ENCODE measurements at places on chromosomes 1 and 21. TPM values are rescaled to one million over a fixed set of nuclear protein-coding genes. Genes with fewer than 3 reads are reported as not detected.
A peak's percentile ranks its signal among the peaks of the same experiment; 100 is the strongest.

Gene HUNK
- total RNA-seq = 7.3 TPM

- no peak for DNase-seq
These were observed 134.9 kb downstream of the VAV3 start for GRCh38 chr1:107830075-107830474.

GRCh38 chr1:75616436-75617433, 5.8 kb upstream of the SLC44A5 start:
- DNase-seq = no peak

DNA sequence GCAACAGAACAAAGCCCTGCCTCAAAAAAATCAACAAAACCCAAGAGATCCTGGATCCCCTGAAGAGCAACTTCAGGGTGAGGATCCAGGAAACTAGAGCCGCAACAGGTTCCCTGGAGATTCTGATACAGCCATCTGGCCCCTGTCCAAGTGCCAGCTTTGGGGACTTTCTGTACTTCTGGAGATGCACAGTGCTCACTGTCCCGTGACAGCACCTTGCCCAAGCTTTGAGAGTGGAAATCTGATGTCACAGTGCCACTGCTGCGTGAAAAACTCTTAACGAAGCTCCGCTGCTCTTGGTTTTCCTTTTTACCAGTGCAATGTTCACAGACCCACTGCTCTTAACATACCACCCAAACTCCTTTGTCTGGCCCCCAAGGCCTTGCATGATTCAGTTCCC, 26.3 kb downstream of the STK40 start:
- DNase-seq = no peak

- no peak for DNase-seq
These were observed 25.9 kb downstream of the PCNX2 start for GRCh38 chr1:233269656-233270055.

DNA sequence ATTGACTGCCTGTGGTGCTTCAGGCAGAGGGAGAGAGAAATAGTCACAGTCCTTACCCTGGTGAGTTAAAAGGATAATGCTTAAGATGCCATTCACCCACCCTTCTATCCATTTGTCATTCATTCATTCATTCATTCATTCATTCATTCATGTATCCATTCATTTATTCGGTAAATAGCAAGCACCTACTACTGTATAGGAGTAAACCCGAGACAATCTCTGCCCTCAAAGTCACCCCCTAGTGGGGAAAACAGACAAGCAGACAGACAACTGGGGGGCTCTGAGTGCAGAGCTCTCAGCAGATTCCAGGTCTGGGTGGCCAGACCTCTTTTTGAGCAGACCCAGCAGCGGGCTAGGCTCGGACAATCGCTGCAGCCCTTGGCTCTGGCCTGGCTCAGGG, 14.1 kb upstream of the ACTL8 start:
- DNase-seq = no peak

Gene LHX8
- 1.6 TPM for total RNA-seq

- no peak for DNase-seq
These were observed 205.6 kb upstream of the GJB5 start for GRCh38 chr1:34549199-34549598.

DNA sequence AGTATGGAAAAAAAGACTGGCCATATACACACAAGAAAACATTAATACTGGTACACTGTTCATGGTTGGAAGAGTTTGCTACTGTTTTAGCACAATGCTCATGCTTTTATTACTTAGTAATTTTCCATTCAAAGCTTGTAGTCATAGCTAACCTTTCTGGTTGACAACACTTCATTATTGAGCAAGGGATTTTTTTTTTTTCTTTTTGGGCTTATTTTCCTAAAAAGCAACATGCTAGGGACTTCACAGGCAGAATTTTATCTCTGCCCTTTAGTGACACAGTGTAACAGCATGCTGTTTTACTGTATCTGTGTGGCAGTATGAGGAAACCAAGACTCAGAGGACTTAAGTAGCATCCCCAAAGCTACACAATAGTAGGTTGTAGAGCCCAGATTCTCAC, 58.5 kb downstream of the FGGY start:
- no peak for DNase-seq

DNA sequence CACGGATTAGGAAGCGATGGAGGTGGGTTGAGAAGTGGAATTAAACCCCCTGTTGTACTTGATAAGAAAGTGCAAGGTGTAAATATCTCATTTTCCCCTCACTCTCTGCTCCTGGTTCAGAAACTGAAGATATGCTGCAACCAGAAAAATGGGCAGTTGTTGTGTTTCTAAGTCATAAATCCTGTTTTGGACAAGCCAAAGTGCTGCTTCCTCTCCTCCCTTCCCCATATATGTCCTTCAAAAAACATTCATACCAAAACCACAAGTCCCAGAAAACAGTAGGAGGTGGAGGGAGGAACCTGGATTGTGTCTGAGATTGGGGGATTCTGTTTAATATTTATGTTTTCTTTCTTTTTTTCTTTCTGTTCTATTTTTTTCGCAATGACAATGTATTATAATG, 13.6 kb upstream of the ZNF362 start:
- DNase-seq = no peak

DNA sequence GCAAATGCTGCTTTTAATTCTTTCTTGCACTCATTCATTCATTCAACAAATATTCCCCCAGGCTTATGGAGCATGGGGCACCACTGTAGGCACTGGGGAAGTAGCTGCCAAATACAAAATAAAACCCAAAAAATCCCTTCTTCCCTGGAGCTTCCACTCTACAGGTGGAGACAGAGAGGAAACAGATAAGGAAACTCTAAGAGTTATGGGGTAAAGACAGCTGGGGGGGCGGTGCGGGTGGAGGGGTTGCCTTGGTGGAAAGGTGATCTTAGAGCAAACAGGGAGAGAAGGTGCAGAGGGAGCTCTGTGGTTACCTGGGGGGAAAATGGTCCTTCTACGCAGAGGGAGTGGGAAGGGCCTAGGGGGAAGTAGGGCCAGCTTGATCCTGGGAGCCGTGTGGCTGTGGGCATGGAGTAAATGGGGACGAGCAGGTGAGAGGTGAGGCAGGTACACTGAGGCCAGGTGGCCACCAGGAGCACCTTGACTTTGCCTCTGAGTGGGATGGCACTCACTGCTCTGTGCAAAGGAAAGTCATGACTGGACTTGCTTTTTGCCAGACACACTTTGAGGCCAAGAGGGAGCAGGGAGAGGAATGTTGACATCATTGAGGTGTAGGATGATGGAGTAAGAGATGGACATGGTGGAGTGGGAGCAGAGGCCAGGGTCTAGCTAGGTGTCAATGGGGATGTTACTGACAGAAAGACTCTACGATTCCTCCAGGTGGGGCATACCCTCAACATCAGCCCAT, 152.0 kb downstream of the ETS2 start:
- no peak for DNase-seq

Gene NHLH2
- total RNA-seq = not detected

DNA sequence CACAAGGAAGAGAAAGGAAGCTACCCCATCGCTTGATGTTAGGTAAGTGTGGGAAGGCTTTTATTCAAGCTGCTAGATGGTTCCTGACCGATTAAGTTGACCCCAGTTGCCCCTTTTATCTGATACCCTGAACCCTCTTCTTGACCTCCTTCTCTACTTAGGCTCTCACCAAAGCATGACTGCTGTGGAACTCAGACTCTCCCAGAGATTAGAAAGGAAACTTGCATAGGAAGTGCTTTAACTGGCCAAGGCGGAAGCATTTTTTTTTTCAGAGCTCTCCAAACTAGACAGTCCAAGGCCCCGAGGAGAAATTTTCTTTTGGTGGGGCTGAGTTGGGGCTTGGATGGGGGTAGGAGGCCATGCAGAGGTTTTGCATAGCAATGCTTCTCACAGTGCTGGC, 101.3 kb upstream of the USP24 start:
- no peak for DNase-seq

GRCh38 chr21:38241029-38241740, 15.6 kb upstream of the KCNJ15 start:
- no peak for DNase-seq

Gene TSPAN1
- total RNA-seq = 7.9 TPM

DNA sequence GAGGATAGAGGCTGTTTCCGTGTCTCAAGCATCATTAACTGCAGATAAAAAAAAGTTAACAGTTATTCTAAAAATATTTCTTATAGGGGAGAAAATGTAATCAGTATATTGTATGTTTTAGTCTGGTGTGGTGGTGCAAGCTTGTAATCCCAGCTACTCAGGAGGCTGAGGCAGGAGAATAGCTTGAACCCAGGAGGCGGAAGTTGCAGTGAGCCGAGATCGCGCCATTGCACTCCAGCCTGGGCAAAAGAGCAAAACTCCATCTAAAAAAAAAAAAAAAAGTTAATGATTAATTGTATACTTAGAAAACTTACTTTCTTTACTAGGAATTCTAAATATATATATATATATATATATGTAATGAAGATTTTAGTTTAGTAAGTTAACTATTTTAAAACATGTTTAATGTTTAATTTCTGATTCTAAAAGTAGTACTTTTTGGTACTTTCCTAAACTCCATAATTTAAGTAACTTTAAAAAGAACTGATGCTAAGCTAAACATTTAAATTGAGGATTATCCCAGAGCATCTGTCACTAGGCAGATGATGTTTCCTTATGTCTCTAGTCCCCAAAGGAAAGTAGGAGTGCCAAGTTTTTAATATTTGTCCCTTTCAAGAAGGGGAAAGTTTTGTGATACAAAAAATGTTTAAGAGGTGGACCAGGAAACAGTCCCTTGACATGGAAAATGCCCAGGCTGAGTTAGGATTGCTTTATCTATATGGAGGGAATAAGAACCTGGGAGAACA, 66.3 kb downstream of the DYRK1A start:
- DNase-seq = no peak

- DNase-seq = no peak
These were observed 1.7 kb downstream of the S100A2 start for GRCh38 chr1:153563991-153564390.

- DNase-seq = no peak
These were observed 69.6 kb downstream of the SIM2 start for GRCh38 chr21:36768496-36768895.

DNA sequence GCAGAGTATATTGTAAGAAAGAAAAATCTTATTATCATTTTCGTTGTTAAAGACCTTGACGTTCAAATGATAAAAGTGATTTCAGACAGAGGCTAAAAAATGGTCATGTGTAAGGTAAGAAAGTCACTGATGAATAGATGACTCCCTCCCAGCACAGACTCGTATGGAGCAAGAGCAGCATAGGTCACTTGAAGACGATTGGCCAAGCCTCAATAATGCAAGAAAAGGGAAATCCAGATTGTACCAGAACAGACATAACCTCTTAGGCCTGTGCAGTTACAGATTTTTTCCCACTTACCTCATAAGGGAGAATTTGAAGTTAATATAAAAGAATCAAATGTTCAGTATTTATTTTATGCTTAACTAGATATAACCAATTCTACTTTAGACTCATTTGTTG, 16.3 kb upstream of the OLFML2B start:
- DNase-seq = no peak

- DNase-seq = no peak
These were observed 187.8 kb upstream of the PLD5 start for GRCh38 chr1:242712248-242712647.

DNA sequence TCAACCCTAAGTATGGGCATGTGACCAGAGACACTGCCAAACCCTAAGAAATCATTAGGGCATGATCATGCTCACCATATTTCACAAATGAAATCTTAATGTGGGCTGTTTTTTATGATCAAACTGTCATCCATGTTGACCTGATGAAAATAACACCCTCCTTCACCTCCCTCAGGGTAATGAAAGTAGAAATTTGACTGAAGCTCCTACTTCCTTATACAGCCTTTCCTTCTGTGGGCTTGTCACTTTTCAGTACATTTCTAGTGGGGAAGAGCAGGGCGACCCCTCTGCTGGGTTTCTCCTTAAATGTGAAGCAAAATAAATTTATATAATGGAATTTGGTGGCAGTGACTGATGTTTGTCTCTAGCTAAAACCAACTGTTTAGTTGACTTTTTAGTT, 25.9 kb downstream of the IVNS1ABP start:
- DNase-seq = no peak

Gene CELA3A
- total RNA-seq = not detected

Gene KIF2C
- 9.4 TPM for total RNA-seq

Gene GSTM1
- not detected for total RNA-seq

- peak; percentile 59 for DNase-seq
These were observed 45.7 kb downstream of the ATP2B4 start for GRCh38 chr1:203672346-203672745.

DNA sequence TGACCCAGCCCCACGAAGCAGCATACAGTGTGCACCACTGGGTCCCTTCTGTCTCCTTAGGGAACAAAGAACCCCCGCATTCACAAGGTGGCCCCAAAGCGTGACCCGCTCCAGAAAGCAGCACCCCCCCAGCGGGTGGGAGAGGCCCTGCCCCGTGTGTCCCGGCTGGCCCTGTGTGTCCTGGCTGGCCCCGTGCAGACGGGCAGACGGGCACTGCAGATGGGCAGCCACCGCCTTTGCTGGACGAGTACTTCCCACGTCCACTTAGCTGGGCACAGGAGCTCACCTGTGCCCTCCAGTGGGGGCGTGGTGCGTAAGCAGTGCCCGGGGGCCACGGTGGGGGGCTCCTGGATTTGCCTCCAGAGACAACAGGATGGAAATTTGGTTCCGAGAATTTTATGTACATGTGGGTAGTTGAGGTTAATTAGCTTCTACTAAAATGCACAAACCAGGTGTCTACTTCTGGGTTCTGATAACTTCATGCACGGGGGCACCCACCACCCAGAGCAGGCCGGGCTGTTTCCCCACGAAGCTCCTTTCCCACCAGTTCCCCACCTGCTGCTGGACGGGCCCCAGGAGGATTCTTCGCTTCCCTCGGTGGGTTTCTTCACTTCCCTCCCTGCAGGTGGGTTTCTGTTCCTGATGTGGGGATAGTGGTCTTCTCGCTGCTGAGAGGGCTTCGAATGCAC, 33.2 kb upstream of the SLC19A1 start:
- no peak for DNase-seq

Gene NBPF20
- total RNA-seq = 4.4 TPM

Gene ACOT11
- 18.8 TPM for total RNA-seq

GRCh38 chr1:11579506-11579905, 74.7 kb downstream of the FBXO2 start:
- no peak for DNase-seq

Gene LAMC2
- 4.3 TPM for total RNA-seq

GRCh38 chr21:14836950-14837349, 227.8 kb downstream of the NRIP1 start:
- DNase-seq = no peak

- DNase-seq = no peak
These were observed 57.5 kb downstream of the RGS2 start for GRCh38 chr1:192866241-192866868.

Gene HSD3B2
- total RNA-seq = not detected

GRCh38 chr1:245995474-245995873, 511.6 kb downstream of the SMYD3 start:
- no peak for DNase-seq

DNA sequence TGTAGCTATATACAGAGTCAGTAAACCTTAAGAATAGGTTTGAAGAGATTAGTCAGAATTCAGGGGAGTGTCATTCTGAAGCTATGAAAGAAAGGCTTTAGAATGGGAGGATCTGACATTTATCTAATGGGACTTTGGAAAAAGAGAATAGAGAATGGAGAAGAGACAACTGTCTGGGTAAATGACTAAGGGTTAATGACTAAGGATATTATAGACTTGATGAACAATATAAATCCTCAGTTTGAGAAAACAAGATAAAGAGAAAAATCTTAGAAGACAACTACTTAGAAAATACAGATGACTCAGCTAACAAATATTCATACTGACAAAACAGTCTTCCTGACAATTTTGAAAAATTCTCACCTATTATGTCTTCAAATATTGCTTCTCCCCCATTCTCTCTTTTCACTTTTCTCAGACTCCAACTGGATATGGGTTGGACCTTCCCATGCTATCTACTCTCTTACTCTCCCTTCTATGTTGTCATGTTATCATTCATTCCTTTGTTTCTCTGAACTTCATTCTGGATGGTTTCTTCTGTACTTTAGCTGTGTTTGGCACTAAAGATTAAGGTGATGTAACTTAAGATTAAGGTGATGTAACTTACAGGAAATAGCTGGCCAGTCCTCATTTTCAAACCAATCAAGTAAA, 20.4 kb downstream of the SLC16A1 start:
- no peak for DNase-seq

Data from urinary bladder (tissue), 4 donors.